ENCODE measurements at places on chromosomes 12 and 14.

DNA sequence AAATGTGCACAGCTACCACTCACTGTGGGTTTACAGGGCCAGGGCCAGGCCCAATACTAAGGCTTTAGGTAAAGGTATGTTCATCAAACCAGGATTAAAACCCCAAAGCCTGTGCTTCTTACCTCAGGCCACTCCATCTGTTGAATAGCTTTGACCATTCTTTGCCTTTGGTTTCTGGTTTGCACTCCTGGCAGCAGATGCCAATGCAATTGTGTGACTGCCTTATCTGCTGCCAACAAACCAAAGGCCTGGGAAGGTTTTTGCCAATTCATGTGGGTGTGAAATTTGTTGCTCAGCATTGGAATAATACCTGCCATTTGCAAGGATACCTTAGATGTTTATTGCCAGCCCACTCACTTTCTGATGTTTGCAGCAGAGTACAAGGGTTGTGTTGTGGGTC, 221.6 kb downstream of the C12orf75 start:
- DNase-seq = no peak

DNA sequence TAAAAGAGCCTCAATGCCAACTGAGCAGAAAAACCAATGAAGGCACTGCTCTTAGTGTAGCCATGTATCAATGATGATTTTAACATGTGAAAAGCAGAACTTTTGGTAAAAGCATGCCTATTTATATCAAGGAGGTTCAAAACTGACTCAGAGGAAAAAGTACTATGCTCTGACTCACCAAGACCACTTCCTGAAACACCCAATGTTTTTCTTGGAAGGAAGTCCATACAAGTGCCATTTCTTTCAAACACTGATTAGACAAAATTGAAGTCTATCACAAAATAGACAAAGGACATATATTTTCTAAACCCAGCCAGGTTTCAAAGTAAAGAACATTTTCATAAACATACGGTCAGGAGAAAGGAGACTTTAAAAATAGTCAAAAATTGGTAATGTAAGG, 88.6 kb downstream of the EPS8 start:
- DNase-seq = no peak

GRCh38 chr14:93262446-93262845, 55.4 kb downstream of the UBR7 start:
- DNase-seq = no peak

GRCh38 chr14:78308079-78308478, 137.9 kb downstream of the NRXN3 start:
- DNase-seq = no peak

GRCh38 chr14:71687166-71687831, 244.9 kb upstream of the RGS6 start:
- DNase-seq = no peak

DNA sequence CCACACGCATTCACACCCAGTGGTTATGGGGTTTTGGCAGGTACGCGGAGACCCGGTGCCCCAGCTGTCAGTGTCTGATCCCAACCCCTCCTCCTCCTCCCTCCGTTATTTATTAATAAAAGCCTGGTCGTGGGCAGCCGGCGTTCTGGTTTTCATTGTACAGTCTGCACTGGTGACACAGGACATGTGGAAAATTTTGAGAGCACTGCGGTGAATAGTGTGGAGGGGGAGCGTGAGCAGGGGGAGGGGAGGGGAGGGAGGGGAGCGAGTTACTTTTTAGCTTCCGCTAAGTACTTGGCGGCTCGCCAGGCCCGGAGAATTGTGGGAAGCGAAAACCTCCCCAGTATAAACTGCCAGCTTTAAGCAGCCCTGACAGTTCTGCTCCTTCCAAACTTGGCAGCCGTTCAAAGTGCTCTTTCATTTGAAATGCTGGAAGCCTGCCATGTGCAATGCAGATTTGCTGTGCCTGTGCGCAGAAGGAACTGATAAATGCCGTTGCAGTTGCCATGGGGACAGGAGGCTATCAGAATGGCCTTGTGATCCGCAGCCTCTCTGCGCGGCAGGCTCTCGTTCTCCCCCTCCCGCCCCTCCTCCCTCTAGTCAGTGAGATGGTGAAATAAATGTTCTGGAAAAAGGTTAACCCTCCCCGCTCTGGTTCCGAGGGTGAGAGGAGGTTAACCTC, 11.7 kb upstream of the IRF2BPL start:
- DNase-seq = peak; percentile 98

GRCh38 chr14:45867046-45867894, 614.3 kb upstream of the MIS18BP1 start:
- no peak for DNase-seq

DNA sequence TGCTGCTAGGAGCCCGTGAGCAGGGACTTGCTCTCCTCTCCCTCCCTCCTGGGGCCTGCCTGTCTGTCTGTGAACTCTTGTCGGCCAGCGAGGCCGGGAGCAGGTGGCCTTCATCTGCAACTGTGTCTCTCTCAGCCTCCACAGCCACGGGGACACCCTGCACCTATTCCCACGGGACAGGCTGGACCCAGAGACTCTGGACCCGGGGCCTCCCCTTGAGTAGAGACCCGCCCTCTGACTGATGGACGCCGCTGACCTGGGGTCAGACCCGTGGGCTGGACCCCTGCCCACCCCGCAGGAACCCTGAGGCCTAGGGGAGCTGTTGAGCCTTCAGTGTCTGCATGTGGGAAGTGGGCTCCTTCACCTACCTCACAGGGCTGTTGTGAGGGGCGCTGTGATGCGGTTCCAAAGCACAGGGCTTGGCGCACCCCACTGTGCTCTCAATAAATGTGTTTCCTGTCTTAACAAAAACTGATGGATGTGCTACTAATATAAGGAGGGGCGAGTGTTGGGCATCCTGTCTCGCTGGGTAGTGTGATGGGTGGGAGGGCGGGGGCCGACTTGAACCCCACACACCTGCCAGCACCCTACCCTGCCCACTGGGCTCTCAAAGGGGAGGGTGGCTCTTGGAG, 34.8 kb downstream of the MEG3 start:
- no peak for DNase-seq

DNA sequence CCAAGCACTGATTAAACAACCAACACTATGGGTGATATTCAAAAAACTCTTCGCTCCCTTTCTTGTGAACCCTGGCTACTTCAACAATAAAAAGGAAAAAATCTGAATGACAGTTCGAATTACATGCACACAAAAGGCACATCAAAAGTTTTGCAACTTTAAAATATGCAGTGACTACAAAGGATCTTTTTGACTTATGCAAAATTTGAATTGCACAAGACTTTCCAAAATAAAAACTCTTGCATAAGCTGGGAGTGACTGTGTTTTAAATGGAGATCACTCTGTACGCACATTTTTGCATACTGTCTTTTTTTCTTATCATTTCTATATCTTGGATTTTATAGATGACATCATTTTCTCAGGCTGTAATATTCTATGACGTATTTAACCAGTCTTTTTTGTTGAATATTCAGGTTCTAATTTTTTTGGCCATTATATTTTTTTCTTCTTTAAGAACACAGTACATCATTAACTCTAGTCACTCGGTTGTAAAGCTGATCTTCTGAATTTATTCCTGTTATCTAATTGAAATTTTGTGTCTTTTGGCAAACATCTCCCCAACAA, 667.6 kb upstream of the TBX3 start:
- DNase-seq = no peak

DNA sequence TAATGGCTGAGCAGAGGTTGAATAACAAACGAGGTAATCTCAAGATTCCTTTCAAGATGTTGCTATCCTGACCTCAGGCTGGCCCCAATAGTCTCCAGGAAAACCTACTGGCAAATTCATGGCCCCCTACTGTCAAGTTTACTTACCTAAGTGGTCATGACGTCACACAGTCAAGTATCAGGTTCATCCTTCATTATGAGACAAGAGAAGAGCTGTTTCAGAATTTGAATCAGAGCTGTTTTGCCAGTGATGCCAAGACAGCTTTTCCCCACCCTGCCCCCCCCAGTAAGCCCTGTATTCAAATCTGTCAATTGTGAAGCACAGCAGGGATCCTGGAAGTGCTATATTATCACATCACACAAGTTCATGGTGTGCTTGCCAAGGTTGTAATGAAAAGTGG, 509.6 kb downstream of the NOVA1 start:
- no peak for DNase-seq

DNA sequence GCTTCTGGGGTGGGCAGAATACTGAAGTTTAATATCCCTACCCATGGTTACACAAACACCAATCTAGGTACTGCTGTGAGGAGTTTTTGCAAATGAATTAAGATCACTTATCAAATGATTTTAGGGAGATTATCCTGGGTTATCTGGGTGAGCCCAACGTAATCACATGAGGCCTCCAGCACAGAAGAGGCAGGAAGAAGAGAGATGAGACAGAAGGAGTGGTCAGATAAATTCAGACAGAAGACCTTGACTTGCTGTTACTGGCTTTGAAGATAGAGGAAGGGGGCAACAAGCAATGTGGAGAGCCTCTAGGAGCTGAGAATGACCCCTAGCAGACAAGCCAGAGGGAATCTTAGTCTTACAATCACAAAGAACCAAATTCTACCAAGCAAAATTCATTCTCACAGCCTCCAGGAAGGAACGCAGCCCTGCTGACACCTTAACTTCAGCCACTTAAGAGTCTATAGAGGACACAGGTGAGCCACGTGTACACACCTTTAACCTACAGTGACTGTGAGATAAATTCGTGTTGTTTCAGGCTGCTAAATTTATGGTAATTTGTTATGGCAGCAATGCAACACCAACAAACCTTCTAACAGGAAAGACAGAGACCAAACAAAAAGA, 49.4 kb downstream of the FERMT2 start:
- DNase-seq = no peak

GRCh38 chr14:19851365-19851764, 23.6 kb upstream of the OR4K2 start:
- DNase-seq = no peak

DNA sequence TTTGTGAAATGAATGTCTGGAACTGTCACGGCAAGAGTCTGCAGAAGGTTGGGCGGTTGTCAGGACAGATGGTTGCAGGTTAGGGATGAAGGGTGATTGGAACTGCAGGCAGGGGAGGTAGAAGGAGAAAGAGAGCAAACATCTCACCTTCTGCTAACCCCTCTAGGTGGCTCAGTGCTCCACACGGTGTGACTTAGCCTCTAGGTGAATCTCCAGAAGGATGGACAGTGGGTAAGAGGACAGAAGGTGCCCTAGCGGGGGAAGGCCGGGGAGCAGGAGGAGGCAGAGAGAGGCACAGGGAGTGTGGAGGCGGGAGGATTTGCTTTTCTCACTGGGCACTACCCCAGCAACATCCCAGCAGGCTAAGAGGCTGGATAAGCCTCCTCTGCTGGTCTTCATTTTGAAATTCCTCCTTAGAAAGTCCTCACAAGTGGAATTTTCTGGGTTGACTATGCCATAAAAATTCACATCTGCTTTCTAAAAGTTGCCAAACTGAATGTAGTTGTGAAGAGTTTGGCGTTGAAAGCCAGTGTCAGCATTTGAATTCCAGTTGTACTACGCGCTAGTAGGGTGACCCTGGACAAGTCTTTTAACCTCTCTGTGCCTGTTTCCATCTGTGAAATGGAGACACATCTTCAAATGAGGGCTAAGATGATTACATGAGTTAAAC, 10.7 kb upstream of the GPR68 start:
- DNase-seq = no peak

- DNase-seq = no peak
Measured at GRCh38 chr12:92341065-92341668, 195.5 kb upstream of the BTG1 start.
